Natural killer cell treated with Interleukin-12 subunit alpha and Interleukin-12 subunit beta and Interleukin-15 and Interleukin-18, amount 100 ng/mL, for 72 hours (primary cell): ENCODE measurements at places on chromosomes 4 and X.

- no peak overlapping the region for H3K4me3 ChIP-seq
- H3K4me1 ChIP-seq = no peaks in the 10 kb centered on the region
- DNase-seq = no peak
- no peaks in the 10 kb centered on the region for H3K36me3 ChIP-seq
- H3K27ac ChIP-seq = no peak overlapping the region
These were observed 138.5 kb downstream of the COL4A6 start for GRCh38 chrX:108299704-108300103.

GRCh38 chr4:121154103-121154515, 10.0 kb downstream of the TNIP3 start:
- peak overlapping the region; percentile 77 for H3K4me3 ChIP-seq
- no peaks in the 10 kb centered on the region for H3K27me3 ChIP-seq
- H3K4me1 ChIP-seq = peaks cover 32% of the 10 kb centered on the region
- H3K36me3 ChIP-seq = no peaks in the 10 kb centered on the region
- DNase-seq = no peak

DNA sequence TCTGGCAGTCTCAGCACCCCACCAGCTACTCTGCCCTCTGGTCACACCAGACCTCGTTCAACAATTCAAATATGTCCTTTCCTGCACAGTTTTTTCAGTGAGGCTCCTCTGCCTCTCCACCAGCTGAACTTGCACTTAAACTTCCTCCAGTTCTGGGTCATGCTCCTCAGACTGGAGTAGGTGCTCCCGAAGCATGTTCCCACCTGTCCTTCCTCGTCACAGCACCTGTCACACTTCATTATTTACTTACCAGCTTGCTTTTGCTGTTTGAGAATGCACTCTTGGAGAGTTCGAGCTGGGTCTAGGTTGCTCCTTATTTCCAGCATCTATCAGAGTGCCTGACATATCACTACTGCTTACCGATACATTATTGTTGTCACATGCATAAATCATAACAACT, 144.8 kb upstream of the TTC29 start:
- peaks cover 19% of the 10 kb centered on the region for H3K27me3 ChIP-seq
- no peak overlapping the region for H3K4me3 ChIP-seq

DNA sequence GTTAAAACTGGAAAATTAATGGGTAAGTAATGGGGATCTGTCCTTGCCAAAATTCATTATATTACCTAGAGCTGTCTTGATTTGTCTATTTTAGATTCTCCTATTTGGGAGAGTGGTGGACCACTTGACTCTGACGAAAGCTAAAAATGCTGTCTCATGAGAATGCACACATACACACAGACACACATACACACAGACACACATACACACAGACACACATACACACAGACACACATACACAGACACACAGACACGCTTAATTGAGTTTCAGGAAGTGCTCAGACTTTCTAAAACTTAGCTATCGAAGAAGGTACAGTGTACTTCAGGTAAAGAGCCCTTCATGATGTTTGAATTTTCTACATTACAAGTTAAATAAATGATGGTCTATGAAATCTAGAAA, 279.5 kb downstream of the ANKRD50 start:
- H3K4me1 ChIP-seq = no peaks in the 10 kb centered on the region
- H3K27me3 ChIP-seq = no peaks in the 10 kb centered on the region
- H3K4me3 ChIP-seq = no peak overlapping the region

- H3K4me3 ChIP-seq = no peak overlapping the region
- H3K4me1 ChIP-seq = no peaks in the 10 kb centered on the region
- no peak overlapping the region for H3K27ac ChIP-seq
- H3K36me3 ChIP-seq = no peaks in the 10 kb centered on the region
- DNase-seq = no peak
These were observed 34.4 kb downstream of the NEXMIF start for GRCh38 chrX:74890676-74891430.

- no peaks in the 10 kb centered on the region for H3K4me1 ChIP-seq
- H3K27me3 ChIP-seq = peaks cover 19% of the 10 kb centered on the region
- DNase-seq = no peak
These were observed 87.4 kb downstream of the FAM9B start for GRCh38 chrX:8946563-8946962.

DNA sequence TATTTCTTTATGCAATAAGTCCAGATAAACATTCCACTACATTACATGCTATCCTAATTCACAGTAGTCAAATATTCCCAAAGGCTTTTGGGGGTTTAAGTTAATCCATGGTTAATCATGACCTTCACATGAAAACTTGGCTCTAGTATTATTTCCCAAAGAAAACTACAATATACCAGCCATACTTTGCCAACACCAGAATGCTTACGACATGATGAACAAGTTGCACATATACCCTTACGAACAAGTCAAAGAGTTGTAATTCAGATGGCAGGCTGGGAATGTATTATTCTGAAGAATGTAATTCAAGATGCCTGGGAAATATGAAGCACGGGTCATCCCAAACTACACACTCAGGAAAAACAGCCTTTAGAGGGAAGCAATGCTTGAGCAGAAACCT, 499.6 kb downstream of the PPARGC1A start:
- no peak for DNase-seq
- H3K4me1 ChIP-seq = no peaks in the 10 kb centered on the region
- H3K36me3 ChIP-seq = peaks cover 7% of the 10 kb centered on the region
- H3K4me3 ChIP-seq = no peak overlapping the region

DNA sequence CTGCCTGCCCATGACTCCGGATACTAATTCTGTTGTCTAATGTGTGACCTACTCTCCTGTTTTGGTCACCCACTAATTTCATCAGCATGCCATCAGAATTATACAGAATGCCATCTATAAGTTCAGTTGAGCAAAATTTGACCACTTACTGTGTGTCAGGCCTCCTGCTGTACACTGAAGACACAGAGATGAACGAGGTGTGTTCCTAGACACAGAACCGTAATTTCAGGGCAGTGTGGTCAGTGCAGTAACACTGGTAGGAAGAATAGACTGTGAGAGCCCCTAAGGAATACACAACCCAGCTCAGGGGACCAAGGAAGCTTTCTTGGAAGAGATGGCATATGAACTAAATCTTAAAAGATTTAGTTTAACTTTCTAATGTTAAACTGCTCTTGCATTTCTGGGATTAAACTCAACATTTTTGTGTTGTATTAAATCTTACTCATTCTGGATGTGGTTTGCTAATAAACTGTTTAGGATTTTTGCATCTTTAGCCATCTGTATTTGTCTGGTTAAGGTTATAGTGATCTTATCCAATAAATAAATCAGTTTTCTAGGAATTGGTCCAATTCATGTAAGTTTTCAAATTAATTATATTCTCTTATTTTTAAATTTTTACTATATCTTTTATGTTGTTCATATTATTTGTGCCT, 34.3 kb downstream of the KANTR start:
- no peak for DNase-seq
- H3K4me1 ChIP-seq = peaks cover 19% of the 10 kb centered on the region

DNA sequence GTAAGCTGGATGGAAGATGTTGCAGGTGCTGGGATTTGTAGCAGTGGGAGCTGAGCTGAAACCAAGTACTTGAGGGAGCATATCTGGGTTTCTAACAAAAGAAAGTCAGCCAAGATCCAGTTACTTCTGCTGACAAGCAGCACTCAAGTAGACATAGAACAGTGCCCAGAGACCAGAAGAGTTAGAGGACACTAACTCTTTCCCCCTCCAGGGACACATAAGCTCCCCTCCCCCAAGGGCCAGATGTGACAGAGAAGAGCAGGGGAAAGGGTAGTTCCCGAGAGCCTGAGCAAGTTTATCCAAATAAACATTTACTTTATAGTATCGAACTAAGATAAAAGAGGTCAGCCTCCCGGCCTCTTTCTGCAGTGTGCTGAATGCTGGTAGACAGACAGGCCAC, 12.2 kb downstream of the TRPC3 start:
- no peak overlapping the region for H3K27ac ChIP-seq
- H3K4me1 ChIP-seq = peaks cover 10% of the 10 kb centered on the region
- no peak overlapping the region for H3K4me3 ChIP-seq
- H3K27me3 ChIP-seq = peaks cover 53% of the 10 kb centered on the region
- DNase-seq = no peak
- H3K36me3 ChIP-seq = peaks cover 5% of the 10 kb centered on the region

- no peak overlapping the region for H3K27ac ChIP-seq
- no peak for DNase-seq
- H3K4me3 ChIP-seq = no peak overlapping the region
- peaks cover 40% of the 10 kb centered on the region for H3K4me1 ChIP-seq
- H3K36me3 ChIP-seq = no peaks in the 10 kb centered on the region
These were observed 14.1 kb upstream of the MRPL1 start for GRCh38 chr4:77848508-77848907.

- no peak overlapping the region for H3K27ac ChIP-seq
- H3K36me3 ChIP-seq = no peaks in the 10 kb centered on the region
- no peak for DNase-seq
- no peaks in the 10 kb centered on the region for H3K4me1 ChIP-seq
- H3K4me3 ChIP-seq = no peak overlapping the region
These were observed 586.1 kb downstream of the ADGRL3 start for GRCh38 chr4:61786211-61786610.

DNA sequence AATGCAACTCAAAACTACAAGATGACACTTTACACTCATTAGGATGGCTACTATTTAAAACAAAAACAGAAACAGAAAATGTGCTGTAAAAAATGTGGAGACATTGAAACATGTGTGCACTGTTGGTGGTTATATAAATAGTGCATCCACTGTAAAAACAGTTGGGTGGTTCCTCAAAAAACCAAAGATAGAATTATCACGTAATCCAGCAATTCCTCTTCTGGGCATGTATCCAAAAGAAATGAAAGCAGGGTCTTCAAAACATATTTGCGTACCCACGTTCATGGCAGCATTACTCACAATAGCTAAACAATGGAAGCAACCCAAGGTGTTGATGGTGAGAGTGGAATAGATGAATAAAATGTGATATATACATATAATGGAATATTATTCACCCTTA, 967.2 kb downstream of the TRAM1L1 start:
- no peaks in the 10 kb centered on the region for H3K36me3 ChIP-seq
- H3K27ac ChIP-seq = no peak overlapping the region
- DNase-seq = no peak
- no peaks in the 10 kb centered on the region for H3K27me3 ChIP-seq
- no peaks in the 10 kb centered on the region for H3K4me1 ChIP-seq
- no peak overlapping the region for H3K4me3 ChIP-seq

- peak overlapping the region; percentile 48 for H3K4me3 ChIP-seq
- H3K27me3 ChIP-seq = peaks cover 6% of the 10 kb centered on the region
- no peak for DNase-seq
- peak overlapping the region; percentile 27 for H3K27ac ChIP-seq
- peaks cover 23% of the 10 kb centered on the region for H3K4me1 ChIP-seq
These were observed 192.2 kb downstream of the BCOR start for GRCh38 chrX:39905538-39905891.

GRCh38 chr4:8359193-8359592, 81.3 kb downstream of the ACOX3 start:
- no peak overlapping the region for H3K27ac ChIP-seq
- H3K27me3 ChIP-seq = peaks cover 2% of the 10 kb centered on the region
- no peak overlapping the region for H3K4me3 ChIP-seq
- H3K36me3 ChIP-seq = no peaks in the 10 kb centered on the region
- peak; percentile 44 for DNase-seq

- DNase-seq = no peak
- H3K36me3 ChIP-seq = no peaks in the 10 kb centered on the region
- no peak overlapping the region for H3K4me3 ChIP-seq
- H3K27me3 ChIP-seq = no peaks in the 10 kb centered on the region
- no peaks in the 10 kb centered on the region for H3K4me1 ChIP-seq
These were observed 47.7 kb upstream of the MAN2B2 start for GRCh38 chr4:6527259-6527658.

DNA sequence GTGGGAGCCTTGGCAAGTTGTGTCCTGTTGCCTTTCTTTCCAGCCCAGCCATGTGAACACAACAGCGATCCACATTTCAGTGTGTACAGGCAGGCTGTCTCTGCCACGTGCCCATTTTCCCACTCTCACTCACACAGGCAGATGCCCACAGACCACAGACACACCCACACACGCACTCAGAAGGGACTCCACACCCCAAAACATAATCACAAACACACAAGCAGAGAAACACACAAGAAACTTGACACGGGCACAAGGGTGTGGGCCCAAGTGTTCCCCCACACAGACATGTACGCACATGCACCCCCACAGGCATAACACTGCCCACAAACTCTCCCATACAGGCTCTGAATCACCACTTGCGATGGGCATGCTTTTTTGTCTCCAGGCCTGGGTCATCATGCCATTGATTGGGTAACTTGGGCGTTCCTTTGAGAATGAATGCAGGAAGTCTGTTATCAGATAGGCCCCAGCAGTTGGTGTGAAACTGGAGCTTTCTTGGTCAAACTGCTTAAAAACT, 84.3 kb downstream of the NBDY start:
- H3K27ac ChIP-seq = peak overlapping the region; percentile 88
- H3K4me1 ChIP-seq = peaks cover 37% of the 10 kb centered on the region
- no peaks in the 10 kb centered on the region for H3K36me3 ChIP-seq

DNA sequence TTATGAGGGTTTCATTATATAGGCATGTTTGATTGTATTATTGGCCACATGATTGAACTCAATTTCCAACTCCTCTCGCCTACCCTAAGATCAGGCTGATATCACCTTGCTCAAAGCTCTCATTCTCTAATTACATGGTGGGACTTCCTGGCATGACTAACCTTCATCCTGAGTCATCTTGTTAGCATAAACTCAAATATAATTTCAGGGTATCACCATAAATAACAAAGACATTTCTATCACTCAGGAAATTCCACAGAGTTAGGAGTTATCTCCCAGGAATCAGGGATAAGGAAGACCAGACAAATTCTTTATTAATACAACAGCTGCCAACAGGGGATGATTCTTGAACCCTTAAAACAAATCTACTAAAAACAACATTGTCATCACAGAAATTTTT, 90.7 kb downstream of the NDST3 start:
- H3K4me3 ChIP-seq = no peak overlapping the region
- H3K27me3 ChIP-seq = no peaks in the 10 kb centered on the region
- peaks cover 5% of the 10 kb centered on the region for H3K36me3 ChIP-seq
- H3K27ac ChIP-seq = no peak overlapping the region
- no peak for DNase-seq

- no peaks in the 10 kb centered on the region for H3K36me3 ChIP-seq
- H3K4me3 ChIP-seq = peak overlapping the region; percentile 82
- H3K27me3 ChIP-seq = no peaks in the 10 kb centered on the region
- H3K27ac ChIP-seq = peak overlapping the region; percentile 78
- H3K4me1 ChIP-seq = peaks cover 31% of the 10 kb centered on the region
These were observed 75.6 kb upstream of the BCOR start for GRCh38 chrX:40173143-40174000.

DNA sequence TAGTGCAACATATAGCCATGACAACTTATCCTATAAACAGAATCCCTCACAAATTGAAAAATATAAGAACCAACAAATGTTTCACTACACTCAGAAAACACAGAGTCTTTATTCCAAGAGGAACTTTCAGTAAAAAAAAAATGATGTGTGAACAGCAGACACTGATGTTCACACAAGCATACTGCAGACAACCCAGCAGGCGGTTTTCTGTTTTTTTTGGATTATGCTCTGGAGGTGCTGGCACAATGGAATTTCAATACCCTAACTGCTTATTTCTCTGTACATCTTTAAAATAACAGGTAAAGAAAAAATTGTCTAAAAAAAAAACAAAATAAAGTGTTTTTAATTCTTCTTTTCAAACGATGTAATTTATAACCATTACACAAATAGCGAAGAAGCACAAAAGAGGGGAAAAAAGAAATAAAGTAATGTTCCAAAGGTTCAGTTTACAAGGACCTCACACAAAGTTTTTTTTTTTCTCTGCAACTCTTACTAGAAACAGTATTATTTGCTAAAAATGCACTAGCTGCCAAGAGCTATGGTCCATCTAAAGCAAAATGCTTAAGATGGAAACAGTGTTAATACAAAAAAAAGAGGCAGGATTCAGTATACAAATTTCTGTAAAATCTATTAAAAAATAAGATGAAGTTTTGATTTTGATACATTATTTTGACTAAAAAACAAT, 55.3 kb downstream of the ANAPC10 start:
- no peak overlapping the region for H3K4me3 ChIP-seq
- DNase-seq = no peak
- H3K4me1 ChIP-seq = peaks cover 10% of the 10 kb centered on the region
- H3K36me3 ChIP-seq = no peaks in the 10 kb centered on the region
- H3K27ac ChIP-seq = no peak overlapping the region
- H3K27me3 ChIP-seq = no peaks in the 10 kb centered on the region
